ENCODE measurements at places on chromosomes 11 and 22.

DNA sequence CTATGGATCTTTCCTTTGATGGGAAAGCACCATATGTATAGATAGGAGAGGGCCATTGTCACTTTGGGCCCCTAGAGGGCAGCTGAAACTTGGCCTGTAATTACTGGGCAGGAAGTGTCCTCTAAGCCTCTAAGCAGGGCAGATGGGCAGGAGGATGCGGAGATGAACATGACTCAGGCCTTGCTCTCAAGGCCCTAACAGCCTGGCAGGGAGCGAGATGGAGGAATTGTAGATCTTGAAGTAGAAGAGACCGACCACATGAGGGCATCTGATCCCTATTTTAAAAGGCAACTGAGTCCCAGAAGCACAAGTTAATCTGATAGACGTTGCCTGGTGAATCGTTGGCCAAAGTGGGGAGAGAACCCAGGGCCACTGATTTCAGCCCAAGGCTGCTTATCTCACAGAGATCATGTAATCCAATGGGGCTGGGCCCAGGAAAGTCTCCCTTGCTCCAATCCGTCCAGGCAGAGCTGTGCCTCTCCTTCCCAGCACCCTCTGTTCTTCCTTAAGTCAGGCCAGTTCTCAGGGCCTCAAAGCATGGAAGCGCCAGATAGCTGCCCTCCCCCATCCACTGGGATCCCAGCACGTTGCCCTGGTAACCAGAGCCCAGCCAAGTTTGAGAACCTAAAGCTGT lies 2.5 kb upstream of the SEPTIN3 start:
- no peak for DNase-seq

DNA sequence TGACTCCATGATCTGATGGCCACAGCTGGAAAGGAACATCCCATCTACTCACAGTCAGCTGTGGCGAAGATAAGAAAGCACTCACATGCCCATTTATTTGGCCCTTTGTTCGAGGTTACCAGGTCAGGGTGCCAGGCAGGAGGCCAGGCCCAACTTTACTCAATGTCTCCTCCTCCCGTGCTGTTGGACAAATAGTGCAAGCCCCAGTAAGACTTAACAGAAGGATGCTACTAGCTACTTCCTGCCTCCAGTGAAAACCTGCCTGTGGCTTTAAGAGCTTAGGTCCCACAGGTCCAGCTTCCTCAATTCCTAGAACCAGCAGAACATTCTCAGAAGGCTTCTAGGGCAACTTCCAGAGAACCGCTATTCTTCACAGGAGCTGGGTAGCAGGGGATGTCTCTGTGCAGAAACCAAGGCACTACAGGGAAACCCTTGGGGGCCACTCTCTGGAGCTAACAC lies 12.9 kb upstream of the CRY2 start:
- DNase-seq: no peak

- DNase-seq: no peak
These were observed 67.6 kb upstream of the MTMR2 start for GRCh38 chr11:95991545-95991944.

DNA sequence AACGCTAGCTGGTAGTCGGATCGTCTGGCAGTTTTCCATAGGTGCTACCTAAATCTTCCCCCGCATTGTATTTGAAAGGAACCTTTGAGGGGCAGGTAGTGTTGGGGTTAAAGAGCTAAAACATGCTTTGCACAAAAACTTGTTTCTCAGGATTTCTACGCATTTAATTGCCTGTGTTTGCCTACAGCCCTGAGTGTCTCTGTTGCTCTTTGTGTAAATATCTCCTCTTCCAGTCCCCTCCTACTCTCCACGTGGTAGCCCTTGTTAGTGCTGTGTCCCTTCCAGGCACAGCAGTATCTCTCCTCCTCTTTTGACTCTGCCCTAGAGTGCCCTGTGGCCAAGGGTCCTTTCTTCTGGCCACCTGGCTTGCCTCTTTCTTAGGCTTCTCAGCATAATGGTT lies 81.7 kb downstream of the BARX2 start:
- DNase-seq: no peak

- no peak for DNase-seq
These were observed 42.9 kb upstream of the GAB2 start for GRCh38 chr11:78460471-78460870.

GRCh38 chr11:3166268-3167142 lies 1.4 kb upstream of the OSBPL5 start:
- no peak for DNase-seq

GRCh38 chr11:45649544-45650165 lies 15.8 kb downstream of the CHST1 start:
- no peak for DNase-seq

- no peak for DNase-seq
These were observed 11.1 kb downstream of the MICAL2 start for GRCh38 chr11:12121517-12121916.

DNA sequence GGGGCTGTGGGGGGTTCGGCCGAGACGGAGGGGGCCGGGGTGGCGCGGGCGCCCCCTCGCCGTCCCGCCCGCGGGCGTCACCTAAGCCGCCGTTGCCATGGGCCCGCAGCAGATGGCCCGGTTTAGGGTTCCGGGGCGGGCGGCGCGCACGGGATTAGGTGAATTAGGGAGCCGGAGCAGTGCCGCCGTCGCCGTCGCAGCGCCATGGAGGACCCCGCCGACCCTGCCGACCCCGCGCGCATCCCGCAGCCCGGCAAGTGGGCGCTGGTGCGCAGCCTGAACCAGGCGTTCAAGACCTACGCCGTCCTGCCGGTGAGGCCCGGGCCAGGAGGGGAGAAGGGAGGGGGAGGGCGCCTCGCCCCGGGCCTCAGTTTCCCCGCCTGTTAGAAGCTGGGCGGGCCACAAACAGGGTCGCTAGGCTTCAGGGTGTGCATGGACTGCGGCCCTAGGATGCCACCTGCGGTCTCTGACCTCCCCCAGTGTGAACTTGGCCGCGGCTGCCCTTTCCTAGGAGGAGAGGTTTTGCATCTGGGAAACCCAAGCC lies 10.1 kb downstream of the MYO7A start:
- DNase-seq: no peak

GRCh38 chr11:112777283-112777751 lies 183.9 kb upstream of the NCAM1 start:
- no peak for DNase-seq

- DNase-seq: no peak
These were observed 1.0 kb downstream of the SYCE3 start for GRCh38 chr22:50561401-50562358.

DNA sequence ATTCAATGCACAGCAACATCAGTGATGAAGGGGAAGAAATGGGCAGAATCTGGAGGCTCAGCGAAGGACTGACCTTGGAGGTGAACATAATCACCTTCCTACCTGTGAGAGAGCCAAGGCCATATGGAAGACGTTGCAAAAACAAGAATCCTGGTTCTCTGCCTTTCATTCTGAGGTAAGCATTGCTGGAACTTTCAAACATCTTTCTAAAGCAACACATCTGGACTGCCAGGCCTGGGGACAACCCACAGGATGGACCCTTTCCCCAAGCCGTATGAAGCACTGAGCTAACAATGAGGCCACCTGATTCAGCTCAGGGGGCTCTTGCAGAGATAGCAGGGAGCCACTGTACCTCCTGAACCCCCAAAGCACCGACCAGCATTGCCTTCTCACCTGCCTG lies 70.5 kb downstream of the ETS1 start:
- DNase-seq: no peak

DNA sequence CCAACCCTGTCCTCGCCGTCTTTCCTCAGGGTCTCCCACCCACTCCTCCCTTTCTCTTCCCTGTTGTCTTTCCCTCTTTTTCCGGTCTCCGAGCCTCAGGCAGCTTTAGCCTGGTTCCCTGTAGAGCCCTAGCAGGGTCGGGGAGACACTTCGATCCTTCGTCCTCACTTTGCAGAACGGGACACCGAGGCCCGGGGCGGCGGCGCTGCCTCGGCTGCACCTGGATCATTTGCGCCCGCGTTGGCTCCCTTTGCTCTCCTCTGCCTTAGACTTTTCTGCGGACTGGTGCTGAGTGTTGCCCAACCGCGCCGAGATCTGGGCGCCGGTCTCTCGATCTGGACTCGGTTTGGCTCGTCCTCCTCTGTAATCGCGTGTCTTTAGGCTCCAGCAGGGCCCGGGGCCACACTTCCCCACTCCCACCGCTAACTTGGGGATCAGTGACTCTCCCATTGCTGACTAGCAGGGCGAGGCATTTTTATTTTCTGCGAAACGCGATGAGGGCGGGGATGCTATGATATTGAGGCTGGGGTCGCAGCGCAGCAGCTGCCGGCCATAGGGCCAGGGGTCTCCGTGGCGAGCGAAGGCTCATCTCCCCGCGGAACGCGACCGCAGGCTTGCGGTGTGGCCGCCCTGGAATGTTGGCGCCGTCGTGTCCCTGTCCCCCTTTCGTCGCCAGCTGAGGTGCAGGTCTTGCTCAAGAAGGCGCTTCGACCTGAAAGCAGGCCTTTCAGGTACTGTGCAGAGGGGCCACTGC lies 1.6 kb upstream of the E2F8 start:
- no peak for DNase-seq

DNA sequence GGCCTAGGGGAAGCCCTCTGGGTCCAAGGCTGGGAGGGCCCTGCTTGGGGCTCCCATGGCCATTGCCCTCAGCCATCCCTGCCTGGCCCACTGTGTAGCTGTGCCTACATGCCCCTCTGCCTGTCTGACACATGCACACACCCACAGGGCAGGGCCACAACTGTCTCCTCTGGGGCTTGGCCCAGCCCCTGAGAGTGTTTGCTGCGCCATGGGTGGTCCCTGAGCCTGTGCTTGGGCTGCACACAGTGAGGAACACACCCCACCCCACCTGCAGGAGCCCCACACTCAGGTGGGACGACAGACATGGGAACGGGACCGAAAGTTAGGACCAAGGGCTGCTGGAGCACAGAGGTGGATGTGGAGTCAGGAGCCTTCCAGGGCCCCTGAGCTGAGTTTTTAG lies 489.5 kb downstream of the TBC1D22A start:
- no peak for DNase-seq

GRCh38 chr22:45562537-45563361 lies 60.1 kb downstream of the FBLN1 start:
- DNase-seq: no peak

- DNase-seq: no peak
These were observed 8.3 kb downstream of the RELT start for GRCh38 chr11:73384531-73384871.

DNA sequence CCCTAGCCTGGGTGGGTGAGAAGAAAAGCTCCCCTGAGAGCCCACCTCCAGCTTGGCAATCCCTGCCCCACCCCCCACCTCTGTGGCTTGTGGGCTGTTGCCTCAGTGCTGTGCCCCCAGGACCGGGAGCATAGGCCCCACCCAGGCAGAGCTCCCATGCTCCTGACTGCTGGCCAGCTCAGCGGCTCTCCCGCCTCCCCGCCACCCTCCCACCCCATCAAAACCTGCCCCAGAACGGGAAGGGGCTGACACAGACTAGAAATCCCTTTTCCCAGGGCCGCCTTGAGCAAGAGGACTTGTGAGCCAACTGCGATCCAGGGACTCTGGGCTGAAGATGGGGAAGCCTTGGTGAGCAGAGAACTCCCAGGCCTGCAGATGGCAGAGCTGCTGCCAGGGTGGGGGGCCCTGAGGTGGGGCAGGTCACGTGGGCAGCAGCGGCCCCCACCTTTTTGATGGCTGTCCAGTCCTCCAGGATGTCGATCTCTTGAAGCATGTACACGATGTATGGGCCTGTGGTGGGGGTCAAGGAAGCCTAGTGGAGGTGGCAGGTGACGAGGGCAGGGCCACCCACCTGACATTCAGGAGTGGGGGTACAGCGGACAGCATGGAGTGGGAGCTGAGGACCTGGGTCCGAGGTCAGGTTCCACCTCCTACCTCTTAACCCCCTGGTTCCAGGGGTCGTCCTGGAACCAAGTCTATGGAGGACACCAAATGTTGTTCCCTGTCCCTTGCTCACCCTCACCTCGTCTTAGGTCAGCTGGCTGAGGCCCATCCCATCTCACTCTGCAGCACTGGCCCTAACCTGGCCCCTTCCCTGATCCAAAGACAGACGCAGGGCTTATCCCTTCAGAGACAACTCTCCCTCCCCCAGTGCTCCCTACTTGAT lies 2.3 kb upstream of the RIN1 start:
- DNase-seq: no peak

DNA sequence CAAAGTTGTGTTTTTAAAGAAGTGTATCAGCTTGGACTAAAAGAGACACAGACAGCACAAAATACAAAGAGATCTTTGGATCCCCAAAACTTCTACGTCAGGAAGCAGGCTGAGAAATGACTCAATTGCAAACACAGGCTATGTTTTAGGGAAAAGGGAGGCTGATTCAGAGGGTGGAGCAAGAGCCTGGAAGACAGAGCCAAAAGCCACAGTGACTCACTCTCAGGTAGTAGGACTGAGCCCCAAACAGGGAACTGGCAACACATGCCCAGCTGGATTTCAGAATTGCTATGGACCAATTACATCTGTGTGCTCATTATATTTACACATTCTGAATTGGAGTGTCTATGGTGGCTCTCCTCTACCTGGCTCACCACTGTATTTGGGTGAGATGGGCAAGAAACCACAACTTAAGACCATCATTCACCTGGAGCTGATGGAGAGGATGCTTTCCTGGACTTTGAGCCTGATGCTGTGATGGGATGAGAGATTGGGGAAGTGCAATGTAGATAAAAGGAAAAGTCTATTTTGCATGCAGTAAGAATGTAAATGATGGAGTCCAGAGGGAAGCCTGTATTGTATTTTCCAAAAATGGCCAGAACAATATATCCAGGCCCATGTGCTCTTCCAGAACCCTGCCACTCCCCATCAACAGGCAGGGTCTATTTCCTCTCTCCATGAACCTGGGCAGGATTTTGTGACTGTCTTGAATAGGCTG lies 20.8 kb upstream of the LINC01488 start:
- DNase-seq: no peak

DNA sequence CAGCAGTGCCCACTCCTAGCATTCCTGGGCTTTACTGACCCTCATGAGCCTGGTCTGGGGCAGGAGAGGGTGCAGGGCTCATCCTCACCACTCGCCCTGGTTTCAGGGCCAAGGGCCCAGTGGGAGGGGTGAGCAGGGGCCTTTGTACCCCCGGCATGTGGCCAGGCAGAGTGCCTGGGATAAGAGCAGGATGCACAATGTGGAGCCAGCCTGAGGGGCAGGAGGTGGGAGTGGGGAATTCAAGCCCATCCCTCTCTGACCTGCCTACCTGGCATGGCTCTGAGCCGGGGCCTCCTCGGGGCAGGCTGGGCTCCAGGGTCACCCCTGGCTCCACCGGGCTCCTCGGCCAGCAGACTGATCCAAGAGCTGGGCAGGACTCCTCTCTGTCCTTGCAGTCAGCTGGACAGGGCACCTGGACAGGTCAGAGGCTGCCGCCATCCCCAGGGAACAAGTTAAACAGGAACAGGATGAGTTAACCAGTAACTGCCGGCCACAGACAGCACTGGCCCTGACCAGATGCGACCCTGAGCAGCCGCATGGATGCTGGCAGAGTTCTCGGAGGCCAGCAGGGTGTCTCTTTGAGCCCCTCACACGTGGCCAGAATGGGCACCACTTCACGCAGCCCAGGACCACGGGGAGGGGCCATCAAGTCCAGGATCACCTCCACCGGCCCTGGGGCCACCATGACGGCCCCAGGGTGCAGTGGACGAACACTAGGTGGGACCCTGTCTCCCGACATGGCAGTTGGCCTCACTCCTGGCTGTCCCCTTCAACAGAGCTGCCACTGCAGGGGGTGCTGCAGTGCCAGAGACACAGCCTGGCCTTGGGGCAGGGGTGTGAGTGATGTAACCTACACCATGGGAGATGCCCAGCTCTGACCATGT lies 5.0 kb downstream of the SIGIRR start:
- DNase-seq: no peak
